Hematopoietic multipotent progenitor cell treated with erythropoietin and hydrocortisone succinate and interleukin-3 and kit ligand, for 4 days (in vitro differentiated cells): ENCODE measurements at places on chromosomes 5 and 9.
A peak's percentile ranks its signal among the peaks of the same experiment; 100 is the strongest.

DNA sequence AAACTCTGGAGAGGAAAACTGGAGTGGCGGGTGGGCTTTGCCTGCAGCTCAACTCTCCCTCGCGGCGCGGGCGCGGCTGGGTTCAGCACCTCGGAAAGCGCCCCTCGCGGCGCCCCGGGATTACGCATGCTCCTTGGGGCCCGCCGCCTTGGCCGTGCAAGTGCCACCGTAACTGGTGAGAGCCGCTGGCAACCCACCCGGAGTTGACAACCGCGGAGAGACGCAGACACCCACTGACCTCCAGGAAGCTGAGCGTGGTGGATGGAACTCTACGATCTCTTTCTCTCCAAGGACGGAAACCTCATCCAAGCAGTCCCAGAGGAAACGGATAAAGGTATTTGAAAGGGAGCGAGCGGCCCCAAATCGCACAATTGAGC lies 194 bp upstream of the RXFP3 start:
- DNase-seq: peak; percentile 81

DNA sequence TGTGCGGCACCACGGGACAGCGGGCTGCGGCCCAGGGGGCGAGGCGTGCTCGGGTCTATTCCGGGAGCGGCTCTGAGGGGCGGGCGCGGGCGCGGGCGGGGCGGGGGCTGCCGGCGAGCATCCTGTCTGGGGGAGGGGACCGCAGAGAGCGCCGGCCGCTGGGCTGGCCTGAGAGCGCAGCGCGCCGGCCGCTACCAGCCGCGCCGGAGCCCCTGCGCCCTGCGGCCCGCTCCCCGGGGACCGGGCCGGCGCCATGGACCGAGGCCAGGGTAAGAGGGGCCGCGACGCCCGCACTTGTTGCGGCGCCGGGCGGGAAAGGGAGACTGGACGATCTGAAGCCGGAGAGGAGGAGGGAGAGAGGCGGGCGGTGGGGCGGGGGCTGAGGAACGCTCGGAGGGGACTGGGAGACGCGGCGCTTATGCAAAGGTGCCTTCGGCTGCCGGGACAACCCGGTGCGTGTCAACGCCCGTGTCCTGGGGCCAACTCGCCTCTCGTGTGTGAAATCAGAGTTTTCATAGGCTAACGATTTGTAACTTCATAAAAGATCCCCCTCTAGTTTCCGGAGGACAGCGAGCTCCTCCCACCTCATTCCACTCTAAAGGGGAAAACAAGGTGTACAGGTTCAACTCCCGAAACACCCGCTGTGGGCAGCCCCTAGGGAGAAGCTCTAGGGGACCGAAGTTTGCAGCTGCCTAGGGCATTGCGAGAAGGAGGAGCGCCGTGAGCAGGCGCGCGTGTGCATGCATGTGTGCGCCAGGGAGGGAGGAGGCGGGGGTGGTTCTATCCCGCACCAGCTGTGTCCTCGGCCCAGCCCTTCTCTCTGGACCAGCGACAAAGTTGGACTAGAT lies at the start of gene AFAP1L1:
Gene AFAP1L1 (plus strand): TSS at position 144 of the 848 bp plus-strand sequence. CDS start 110 bp downstream, at position 254.
- DNase-seq: peak; percentile 60

DNA sequence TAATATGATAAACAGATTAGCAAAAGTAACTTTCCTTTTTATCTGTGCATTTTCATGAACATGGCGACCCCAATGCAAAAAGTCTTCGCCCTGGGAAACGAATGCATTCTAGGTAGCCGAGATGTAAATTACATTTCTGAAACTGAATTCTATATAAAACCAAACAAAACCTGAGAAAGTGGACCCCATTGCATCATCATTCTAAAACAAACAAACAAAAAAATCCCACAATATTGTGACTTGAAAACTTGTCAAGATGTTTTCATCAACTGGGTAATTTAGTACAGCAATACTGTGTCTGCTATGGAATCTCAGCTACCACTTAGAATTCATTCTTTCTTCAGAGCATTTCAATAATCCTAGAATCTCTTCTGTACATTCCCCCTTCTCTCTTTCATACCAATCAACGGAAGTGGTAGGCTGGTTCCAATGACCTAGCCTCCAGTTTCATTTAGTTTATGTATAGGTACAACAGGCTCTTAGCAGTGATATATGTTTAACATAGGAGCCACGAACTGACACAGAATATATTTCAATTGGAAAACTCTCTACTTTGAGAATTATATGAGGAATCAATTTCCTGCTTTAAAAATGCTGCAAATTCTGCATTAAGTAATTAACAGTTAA lies 85.6 kb downstream of the FBXW11 start:
- DNase-seq: no peak

GRCh38 chr5:59116231-59116865 lies 533.5 kb downstream of the RAB3C start:
- no peak for DNase-seq

- no peak for DNase-seq
Measured at GRCh38 chr9:125519734-125520133, 187.3 kb downstream of the MAPKAP1 start.

DNA sequence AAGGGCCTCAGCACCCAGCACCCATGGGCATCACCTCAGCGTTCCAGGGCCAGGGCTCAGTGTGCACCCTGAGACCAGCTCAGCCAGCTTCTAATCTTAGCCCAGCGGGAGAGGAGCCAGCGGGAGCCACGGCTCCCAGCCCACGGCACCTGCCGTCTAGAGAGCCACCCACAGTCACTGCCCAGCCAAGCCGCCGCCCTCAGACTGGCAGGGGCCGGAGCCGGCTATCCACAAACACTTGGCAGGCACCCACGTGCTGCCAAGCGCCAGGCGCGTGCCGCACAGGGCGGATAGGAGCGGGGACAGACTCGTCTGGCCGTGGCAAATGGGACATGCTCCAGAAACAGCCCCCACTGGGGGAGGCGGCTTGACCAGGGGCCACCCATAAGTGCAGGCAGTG lies 18.6 kb downstream of the BRD3 start:
- DNase-seq: no peak

DNA sequence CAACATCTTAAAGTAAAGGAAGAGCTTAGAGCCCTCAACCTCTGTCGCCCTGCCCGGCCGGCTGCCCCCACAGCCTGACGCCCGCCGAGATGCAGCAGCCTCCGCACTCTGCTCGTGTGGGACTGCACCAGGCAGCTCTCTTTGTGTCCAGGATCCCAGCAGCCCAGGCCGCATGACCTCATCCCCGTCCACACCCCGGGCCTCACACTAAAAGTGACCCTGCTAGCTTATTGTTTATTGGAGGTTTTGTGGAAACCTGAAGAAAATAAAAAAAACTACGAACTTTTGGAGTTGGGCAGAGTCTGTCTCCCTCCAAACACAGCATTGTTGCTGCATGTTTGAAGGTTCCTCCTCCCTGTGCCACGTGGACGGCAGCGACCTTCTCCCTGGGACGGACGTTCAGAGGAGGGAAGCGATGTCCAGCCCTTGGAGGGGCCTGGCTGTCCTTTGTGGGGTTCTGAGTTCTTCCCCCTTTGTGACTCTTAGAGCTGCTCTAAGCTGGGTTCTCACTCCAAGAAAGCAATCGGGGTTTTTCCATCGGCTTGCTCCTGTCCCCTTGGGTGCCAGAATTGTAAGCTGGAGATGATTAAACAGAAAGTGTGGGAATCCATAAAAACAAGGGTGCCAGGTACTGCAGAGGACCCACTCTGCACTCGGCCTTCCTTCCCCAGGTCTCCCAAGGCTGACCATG lies 103.5 kb upstream of the COL5A1 start:
- no peak for DNase-seq

GRCh38 chr5:2566284-2566683 lies 185.2 kb downstream of the IRX2 start:
- DNase-seq: no peak

GRCh38 chr5:58706736-58707135 lies 123.9 kb downstream of the RAB3C start:
- no peak for DNase-seq

DNA sequence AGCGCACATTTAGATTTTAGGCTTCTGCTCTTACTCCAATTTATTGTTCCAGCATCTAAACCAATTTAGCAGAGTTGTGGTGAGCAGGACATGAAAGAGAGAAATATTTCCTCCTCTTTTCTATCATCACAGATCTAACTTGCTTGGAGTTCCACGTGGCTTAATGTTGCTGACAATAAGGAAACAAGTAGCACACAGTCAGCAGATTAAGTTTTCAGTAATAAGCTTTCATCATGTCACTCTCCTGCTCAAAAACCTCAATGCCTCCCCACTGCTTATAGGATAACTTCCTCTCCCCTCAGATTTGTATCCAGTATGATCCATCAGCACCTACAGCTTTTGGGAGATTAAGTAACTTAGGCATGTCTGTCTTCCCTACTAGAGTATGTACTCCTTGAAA lies 10.4 kb upstream of the SSBP2 start:
- DNase-seq: no peak

GRCh38 chr5:170474489-170475274 lies 29.1 kb upstream of the KCNIP1 start:
- DNase-seq: no peak

DNA sequence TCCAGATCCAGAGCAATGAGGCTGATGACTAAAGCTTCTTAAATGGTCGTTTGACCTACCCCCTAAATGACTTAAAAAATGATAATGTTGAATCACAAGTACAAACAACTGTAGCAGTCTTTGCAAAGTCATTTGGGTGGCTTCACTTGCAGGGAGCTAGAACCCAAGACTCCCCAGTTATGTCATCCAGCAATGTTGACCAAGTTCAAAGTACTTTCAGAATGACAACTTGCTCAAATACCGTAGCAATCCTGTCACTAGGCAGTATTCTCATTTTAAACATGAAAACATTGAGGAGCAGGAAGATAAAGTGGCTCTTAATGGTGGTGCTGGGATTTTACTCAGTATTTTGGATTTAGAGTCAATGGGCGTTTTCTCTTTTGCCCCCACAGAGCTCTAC lies 1217.0 kb upstream of the DMAC1 start:
- no peak for DNase-seq

- DNase-seq: no peak
Measured at GRCh38 chr9:3336951-3337350, 188.8 kb downstream of the RFX3 start.

DNA sequence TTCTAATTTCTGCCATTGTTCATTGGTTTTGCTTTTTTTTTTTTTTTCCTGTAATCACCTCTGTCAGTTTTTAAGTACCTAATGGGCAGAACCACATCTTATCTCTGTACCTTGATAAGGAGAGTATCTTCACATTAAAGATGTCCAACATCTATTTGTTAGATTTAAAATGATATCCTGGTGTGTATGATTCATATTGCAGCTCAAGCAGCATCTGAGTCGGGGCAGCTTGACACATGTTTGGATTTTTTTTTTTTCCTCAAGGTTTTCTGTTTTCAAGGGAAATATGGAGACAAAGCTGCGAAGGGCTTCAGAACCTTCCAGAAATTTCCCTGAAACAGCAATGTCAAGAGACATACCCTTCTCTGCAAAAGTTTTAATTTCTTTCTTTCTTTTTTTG lies 164.7 kb downstream of the DOCK2 start:
- no peak for DNase-seq

DNA sequence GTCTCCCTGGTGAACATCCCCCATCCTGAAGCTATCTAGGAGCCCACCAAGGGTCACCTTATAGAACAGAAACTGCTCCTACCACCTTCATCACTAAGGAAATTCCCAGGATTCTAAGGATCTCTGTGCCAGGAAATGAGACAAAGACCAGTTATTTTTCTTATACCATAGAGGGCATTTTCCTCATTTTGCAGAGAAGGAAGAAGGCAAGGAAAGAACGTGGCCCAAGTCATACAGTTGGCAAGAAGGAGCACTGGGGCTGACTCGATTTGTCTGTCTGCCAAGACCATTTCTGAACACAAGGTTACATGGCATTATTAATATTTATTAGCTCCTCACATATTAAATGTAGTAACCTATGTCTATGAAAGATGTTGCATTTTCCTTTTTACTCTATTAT lies 49.6 kb upstream of the TNFSF15 start:
- no peak for DNase-seq

DNA sequence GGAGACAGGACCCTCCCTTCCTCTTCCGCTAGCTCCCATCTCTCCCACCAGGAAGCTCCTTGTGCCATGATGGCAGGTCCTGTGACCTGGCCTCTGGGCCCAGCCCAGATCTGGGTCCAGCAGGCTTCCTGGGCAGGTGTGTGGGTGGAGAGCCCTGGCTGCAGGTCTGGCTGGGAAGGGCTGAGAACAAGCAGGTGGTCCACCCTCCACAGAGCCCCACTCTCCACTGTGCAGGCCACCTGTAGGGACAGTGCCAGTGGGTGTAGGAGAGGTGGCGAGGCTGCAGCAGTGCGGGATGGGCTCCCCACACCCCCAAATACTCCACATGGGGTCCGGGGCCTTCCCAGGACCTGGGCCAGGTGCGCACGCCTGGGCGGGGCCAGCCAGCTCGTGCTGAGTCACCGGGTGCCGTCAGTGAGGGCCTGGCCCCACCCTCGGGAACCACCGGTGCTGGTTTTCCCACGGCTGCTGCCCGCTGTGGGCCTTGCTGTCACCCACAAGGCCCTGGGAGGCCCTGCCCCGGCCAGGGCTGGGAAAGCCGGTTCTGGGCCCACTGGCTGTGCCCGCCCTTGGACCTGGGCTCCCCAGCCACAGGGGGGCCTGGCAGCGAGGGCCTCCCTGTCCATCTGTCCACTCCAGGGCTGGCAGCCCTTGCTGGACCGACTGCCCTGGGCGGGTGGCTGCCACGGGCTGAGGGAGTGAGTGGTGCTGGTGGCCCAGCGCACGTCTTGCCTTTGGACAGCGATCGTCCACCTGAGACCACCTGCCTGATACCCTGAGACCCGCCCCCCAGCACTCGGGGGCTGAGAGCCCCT lies 9.3 kb upstream of the NRARP start:
- DNase-seq: peak; percentile 0

DNA sequence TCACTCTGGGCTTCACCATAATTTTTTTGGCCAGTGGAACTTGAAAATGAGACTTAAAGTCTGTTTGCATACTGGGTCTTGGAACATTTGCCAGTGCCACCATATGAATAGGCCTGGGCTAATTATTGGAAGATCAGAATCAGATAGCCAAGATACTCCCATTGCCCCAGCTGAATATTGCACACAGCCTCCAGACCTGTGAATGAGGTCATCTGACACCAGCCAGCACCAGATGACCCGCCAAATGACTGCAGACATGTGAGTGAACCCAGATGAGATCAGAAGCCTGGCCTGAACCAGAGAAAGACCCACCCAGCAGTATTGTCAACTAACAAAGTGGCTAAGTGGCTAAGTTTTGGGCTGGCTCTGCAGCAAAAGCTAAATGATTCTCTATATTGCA lies 220.5 kb upstream of the MPDZ start:
- DNase-seq: no peak

- DNase-seq: no peak
Measured at GRCh38 chr9:97593960-97594359, 39.2 kb downstream of the TSTD2 start.

GRCh38 chr9:72600671-72601070 lies 79.3 kb downstream of the TMC1 start:
- DNase-seq: no peak
